ENCODE measurements at places on chromosomes 1 and 21.

GRCh38 chr1:41394959-41395956, 34.0 kb downstream of the FOXO6 start:
- no peak for DNase-seq

DNA sequence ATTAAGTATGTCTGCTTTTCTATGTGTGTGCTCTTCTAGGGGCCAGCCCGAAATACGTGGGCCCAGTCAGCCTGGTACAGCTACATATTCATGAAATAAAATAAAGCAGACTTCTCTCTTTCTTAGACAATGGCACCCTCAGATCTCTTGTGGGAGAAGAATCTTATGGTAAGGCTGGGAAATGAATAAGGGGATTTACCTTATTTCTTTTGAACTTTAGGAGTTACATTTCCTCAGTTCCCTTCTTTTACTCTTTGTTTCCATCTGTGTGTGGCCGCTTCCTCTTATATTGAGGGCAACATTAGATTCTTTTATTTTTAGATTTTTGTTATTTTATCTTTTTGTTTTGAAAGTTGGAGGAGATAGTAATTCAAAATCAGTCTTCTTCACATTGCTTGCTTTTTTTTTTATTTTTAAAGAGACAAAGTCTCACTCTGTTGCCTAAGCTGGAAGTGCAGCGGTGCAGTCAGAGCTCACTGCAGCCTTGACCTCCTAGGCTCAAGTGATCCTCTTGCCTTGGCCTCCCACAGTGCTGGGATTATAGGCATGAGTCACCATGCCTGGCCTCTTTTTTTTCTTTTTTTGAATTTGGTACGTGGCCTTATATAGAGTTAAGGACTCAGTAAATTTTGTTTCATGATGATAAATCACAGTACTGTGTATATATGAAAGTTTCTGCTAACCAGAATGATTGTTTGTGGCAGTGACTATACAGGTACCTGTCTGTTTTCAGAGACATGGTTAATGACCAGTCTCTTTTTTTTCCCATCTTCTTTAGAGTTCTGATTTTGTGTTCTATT, 9.1 kb downstream of the LAMC1 start:
- DNase-seq = no peak

DNA sequence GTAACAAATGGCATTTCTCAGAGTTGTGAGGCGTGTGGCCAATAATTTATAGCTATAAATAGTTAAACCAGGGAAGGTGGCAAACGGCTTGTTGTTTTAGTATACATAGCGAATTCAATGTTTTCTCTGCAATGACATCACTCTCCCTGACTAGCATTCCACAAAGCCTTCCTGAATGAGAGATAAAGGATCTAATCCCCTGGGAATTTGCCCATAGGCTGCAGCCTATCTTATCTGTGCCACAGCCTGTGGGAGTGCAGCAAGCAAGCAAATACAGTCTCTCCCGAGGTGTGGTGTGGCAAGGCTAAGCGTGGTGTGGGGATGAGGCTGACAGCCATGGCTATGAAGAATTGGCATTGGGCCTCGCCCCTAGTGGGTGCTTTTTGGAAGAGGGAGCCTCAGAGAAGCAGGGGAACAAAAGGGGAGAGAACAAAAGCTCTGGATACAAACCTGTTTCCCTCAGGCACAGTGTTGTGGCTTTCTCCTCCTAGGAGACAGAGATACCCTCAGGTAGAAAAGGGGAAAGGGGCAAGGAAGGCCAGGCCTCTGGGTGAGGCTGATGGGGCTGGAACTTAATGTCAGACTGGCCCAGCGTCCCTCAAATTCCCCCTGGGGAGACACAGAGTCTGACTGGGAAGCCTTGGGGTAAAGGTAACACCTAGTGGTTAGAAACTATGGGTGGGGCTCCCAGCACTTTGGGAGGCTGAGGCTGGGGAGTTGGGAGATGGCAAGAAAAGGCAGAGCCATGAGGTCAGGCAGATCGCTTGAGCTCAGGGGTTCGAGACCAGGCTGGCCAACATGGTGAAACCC, 8.9 kb downstream of the TAGLN2 start:
- DNase-seq = no peak

- DNase-seq = no peak
These were observed 185.1 kb downstream of the TM2D1 start for GRCh38 chr1:61539720-61540462.

DNA sequence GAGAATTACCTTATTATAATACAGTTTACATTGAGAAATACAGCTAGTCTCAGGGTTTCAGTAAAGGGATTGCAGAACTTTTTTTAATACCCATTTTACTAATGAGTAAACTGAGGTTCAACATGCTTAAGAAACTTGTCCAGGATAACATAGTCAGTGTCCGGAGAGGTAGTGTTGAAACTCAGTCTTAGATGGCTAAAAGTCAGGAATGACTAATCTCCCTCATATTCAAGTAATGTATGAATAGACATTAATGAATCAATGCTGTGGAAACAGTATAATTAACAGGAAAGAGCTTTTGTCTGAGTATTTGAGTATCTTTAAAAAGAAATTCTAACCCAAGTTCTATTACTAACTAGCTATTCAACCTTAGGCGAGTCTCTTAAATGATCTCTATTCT, 397.6 kb downstream of the PLA2G4A start:
- DNase-seq = no peak

- DNase-seq = no peak
These were observed 76.4 kb upstream of the DNAH14 start for GRCh38 chr1:224852901-224853568.

DNA sequence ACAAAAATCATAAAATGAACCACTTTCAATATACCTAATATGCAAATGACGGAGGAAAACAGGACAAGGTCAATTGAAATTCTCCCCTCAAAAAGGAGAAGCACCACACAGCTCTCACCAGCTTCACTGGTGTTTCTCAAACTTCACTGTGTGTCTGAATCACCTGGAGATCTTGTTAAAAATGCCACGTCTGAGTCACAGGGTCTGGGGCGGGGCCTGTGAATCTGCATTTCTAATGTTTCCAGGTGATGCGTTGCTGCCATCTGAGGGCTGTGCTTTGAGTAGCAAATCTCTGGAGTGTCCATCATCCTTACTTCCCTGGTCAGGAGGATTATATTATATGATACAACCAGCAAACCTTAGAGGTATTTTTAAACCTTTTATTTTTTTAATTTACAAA, 9.0 kb downstream of the CLDN19 start:
- DNase-seq = peak; percentile 22

DNA sequence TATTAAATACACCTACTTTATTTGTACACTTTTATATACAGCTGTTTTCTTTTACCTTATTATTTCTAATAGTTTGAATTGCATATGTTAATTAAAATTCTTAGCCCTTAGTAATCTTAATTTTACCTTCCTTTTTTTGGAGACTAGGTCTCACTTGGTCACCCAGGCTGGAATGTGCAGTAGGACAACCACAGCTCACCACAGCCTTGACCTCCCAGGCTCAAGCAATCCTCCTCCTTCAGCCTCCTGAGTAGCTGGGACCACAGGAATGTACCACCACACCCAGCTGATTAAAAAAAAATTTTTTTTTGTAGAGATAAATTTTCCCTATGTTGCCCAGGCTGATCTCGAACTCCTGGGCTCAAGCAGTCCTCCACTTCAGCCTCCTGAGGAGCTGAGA, 15.0 kb upstream of the SDC3 start:
- no peak for DNase-seq

- DNase-seq = no peak
These were observed 762.6 kb downstream of the USP25 start for GRCh38 chr21:16492356-16492755.

- no peak for DNase-seq
These were observed 153.7 kb downstream of the KCNJ6 start for GRCh38 chr21:37762606-37763005.

DNA sequence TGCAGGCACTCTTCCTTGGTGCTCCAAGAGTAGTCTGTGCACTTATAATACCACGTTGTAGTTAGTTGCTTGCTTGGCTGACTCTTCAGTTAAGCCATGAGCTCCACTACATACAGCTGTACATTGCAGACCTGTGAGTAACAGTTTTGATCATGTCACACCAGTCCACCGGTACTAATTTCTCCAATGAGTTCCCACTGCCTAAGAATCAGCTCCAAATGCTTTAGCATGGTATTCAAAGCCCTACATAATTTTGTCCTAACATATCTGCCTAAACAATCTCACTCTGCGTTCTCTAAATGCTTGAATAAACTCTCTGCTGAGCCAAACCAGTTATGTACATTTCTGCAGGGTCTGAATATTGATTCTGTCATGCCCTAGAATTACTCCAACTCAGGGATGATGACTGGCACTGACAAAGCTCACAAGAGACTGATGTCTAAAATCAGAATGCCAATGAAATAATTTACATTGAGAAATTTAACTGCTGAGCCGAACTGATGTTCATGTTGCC, 200.7 kb downstream of the LHX8 start:
- DNase-seq = no peak

GRCh38 chr1:33032126-33032869, 4.4 kb downstream of the AK2 start:
- DNase-seq = no peak

GRCh38 chr1:87588495-87588894, 259.8 kb downstream of the LMO4 start:
- DNase-seq = no peak

DNA sequence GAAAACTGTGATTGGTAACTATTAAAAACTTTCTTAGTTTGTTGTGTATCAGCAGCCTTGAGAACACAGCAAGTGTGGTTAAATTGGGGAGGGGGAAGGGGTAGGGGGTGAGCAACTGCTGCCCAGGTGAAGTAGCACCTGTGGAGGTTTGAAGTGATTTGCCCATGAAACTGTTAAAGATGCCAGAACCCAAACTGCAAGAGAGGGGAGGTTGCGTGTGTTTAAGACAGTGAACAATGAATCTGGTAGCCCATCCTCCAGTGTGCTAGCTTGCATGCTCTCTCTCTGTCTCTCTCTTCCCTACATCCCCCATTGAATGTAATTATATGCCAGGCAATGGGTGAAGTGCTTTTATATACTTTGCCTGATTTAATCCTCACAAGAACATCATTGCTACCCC, 154.7 kb downstream of the RUNX1 start:
- no peak for DNase-seq

- DNase-seq = no peak
These were observed 53.7 kb upstream of the HMCN1 start for GRCh38 chr1:185680453-185680852.

DNA sequence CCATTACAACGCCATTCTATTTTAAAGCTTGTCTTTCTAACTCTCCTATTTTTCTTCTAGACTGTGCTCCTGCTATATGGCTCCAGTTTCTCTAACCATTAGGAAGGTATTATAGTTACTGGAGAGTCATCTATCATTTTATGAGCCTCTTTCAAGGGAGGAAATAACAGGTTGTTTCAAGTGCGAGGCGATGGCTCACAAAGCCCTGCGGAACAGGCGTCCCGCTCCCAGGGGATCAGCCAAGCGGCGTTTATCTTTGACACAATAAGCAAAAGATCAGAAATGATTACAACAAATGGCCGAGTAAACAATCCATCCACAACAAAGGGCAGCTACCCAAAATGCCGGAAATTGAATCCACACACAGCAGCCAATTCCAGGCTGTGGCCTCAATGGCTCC, 249.5 kb upstream of the POU3F1 start:
- no peak for DNase-seq

Data from stimulated activated CD4-positive, alpha-beta T cell treated with anti-CD3 and anti-CD28 coated beads, Interleukin-2, amount 100 ng/mL, for 4 hours (primary cell).